ENCODE measurements at places on chromosomes 6 and 20.
A peak's percentile ranks its signal among the peaks of the same experiment; 100 is the strongest.

DNA sequence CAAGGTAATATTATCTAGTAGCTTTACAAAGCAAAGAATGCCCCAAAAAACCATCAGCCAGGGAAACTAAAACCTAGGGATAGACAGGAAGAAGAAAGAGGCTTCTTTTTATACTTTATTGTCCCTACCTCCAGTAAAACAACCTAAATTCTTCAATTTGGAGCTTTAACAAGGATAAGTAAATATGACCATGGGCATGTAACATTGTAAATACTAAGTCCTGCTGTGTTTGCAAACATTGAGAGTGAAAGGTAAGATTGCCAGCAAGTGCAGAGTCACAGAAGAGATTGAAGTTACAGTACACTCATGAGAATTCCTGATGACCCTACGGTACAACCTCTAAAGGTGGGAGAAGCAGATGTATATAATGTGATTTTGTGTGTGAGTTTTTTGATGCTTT, 117.2 kb downstream of the FOXO3 start:
- no peak for DNase-seq

DNA sequence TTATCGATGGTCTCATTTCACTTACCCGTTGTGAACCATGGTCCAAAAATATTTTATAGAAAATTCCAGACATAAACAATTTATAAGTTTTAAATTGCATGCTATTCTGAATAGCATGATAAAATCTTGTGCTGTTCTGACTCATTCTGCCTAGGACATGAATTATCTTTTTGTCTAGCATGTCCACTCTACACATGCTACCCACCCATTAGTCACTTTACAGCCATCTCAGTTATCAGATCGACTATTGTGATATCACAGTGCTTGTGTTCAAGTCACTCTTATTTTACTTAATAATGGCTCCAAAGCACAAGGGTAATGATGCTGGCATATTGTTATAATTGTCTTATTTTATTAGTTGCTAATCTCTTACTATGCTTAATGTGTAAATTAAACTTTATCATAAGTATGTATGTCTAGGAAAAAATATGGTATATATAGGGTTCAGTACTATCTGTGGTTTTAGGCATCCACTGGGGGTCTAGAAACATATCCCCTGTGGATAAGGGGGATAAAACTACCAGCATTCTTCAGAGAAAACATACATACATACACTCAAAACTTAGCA, 252.0 kb upstream of the HTR1E start:
- DNase-seq = no peak

DNA sequence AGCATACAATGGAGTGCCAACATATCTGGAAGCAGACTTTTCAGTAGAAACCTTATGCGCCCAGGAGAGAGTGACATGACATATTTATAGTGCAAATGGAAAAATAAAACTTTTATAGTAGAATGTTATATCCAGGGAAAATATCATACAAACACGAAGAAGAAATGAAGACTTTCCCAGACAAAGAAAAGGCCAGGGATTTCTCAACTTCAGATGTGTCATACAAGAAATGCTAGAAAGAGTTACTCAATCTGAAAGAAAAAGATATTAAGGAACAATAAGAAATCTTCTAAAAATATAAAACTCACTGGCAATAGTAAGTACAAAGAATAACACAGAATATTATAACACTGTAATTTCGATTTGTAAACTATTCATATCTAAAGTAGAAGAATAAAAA, 1269.3 kb downstream of the GRIK2 start:
- no peak for DNase-seq

DNA sequence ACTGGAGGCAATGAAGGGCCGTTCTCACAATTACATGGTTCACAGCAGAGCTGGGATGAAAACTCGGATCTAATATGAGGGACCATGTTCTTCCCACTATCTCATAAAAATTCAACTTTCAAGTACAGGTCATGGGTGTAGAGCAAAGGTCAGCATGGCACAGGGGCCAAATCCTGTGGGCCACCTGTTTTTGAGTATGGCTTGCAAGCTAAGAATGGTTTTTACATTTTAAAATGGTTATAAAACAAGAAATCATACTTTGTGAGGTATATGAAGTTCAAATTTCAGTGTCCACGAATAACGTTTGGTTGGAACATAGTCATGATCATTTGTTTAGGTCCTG, 4.6 kb downstream of the MAP3K5 start:
- DNase-seq = no peak

GRCh38 chr6:158654960-158655489, 5.2 kb downstream of the SYTL3 start:
- DNase-seq = no peak

DNA sequence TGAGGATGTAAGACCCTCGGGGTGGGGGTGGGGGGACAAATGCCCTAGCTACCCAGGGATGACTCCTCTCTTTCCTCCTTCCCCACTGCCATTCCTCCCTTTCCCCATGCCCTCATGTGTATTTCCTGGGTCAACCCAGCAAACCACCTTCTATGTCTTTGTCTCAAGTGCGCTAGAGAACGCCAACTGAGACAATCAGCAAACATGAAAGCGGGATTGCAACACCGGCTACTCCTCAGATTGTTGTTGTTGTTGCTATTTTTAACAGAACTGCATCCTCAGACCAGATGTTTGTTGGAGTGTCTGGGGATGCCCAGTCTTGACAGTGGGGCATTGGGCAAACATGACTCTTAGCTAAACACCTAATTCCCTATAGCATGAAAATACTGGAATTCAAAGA, 39.3 kb upstream of the HIVEP1 start:
- no peak for DNase-seq

DNA sequence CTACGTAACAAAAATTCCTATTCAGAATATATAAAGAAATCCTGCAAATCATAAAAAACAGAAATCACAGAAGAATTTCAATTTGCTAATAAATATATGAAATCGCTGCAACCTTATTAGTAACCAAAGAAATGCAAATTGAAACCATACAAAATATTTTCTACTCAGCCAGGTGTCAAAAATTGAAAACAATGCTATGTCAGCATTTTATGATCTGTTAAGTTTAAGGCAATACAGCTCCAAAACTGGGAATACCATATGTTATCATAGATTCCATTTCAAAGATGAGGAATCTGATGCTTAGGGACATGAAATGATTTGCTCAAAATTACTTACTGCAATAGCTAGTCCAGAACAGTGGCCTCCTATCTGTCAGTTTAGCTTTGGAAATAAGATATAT, 168.9 kb downstream of the ID4 start:
- DNase-seq = no peak

- no peak for DNase-seq
Observed at GRCh38 chr6:64357430-64357829, 721.8 kb downstream of the PHF3 start.

DNA sequence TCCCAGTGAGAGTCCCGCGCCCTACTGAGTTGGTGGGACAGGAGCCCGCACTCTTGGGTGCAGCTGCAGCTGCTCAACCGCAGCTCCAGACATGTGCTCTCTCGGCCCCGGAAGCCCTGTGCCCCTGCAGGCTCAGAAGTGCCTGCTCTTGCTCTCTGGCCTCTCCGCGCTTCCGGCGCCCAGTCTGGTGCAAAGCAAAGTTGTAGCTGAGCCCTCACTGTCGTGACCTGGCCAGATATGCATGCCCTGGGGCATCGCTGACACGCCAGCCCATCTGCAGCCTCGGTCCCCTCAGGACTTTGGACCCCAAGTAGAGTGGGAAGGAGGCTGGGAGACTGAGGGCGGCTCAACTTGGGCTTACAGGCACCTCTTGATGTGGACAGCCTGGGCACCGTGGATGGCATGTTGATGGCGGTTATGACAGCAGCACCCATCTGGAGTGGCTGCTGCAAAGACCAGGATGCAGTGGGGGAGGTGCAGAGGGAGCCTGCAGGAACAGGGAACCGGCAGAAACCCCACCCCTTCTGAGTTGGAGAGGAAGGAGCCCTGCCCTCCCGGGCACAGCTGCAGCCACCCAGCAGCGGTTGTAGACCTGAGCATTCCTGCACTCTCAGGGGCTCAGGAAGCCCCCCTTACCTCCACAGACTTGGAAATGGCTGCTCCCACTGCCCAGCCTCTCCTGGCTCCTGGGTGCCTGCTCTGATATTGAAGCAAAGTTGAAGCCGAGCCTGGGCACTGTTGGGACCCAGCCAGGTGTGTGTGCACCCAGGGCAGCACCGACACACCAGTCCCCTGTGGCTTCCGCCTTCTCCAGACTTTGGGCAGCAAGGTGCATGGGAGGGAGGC, 462.6 kb downstream of the TBC1D32 start:
- peak; percentile 54 for DNase-seq

DNA sequence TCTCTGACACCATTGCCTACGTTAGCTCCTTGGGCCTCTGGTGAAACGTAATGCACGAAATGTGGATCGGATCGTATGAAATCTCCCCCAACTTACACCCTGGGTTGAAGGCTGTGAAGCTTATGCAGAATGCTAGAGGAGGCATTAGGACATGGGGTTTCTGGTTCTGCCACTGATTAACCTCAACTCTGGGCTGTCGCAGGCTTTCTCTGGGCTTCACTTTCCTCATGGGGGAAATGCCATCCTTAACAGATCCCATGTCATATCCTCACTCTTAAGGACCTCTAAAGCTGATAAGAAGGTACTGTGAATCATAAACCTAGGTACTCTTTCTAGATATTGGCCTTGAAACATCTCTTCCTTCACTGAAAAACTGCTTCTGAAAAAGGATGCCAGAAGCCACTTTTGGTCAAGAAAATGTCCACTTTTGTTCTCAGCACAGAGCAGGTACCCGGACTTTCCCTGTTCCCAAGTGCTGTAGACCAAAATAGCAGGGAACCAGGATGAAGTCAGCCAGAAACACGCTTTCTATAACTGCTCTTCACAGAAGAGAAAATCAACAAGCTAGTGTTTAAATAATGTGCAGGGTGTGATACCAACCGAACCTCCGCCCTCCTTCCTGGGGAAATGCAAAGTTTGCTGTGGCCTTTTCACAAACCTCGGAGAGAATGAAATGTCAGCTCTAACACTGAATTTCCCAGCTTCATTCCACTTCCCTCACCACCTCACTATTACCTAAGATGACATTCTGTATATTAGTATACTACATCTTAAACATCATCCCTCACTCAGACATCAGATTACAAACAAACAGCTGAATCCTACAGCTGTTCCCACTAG, 118.9 kb downstream of the BACH2 start:
- DNase-seq = no peak

GRCh38 chr6:130381012-130381411, 15.2 kb downstream of the TMEM200A start:
- no peak for DNase-seq

DNA sequence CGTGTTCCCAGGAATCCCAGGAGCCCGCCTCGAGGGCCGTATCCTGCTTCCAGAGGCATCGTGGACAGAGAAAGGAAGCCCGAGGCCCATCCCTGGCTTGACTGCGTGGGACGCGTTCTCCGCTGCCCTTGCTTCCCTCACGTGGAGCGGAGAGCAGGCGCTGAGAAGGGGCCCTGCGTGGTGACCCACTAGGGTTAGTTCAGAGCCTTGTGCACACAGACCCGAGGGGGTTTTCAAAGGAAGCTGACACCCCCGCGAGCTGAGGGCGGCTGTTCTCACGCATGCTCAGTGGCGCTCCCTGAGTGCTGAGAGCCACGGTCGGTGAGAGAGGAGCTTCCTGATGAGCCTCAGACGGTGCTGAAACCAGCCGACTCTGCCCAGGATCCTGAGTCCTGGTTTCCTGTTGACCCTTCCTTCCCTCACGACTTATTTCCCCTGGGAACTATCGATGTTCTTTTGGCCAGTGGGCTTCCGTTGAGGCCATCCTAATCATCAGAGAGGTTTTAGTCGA, 28.9 kb upstream of the CCR6 start:
- DNase-seq = no peak

GRCh38 chr20:13770141-13770540, 14.6 kb downstream of the ESF1 start:
- no peak for DNase-seq

DNA sequence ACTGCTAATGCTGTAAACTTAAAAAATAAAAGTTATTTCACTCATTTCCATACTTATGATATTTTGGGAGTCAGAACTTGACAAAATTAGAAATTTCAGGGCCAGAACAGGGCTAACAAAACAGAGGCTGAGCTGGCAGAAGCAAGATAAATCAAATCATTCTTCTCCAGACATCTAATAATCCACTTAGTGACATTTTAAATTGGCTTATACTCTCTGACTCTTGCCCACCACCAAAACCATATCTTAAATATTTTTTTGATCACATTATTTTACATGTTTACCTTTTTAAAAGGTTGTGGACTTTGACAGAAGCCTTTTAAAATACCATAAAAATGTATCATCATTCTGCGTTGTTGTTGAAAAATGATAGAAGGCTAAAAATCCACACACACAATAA, 116.5 kb downstream of the LMBRD1 start:
- no peak for DNase-seq

DNA sequence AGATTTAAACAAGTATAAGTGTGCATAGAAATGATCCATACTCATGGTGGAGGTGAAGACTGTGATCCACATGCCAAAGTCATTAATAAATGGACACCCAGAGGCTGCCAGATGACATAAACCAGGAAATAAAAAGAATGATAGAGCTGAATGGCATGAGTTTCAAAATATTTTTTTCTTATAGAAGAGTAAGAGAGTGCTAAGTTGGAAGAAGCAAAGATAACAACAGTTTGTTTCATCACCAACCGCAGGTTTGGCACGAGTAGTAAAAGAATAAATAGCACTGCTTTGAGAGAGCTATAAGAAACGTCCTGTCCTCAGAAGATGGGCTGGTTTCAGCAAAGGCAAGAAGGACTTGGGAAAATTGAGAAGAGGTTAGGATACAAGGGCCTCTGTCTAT, 246.9 kb downstream of the UBE3D start:
- no peak for DNase-seq

DNA sequence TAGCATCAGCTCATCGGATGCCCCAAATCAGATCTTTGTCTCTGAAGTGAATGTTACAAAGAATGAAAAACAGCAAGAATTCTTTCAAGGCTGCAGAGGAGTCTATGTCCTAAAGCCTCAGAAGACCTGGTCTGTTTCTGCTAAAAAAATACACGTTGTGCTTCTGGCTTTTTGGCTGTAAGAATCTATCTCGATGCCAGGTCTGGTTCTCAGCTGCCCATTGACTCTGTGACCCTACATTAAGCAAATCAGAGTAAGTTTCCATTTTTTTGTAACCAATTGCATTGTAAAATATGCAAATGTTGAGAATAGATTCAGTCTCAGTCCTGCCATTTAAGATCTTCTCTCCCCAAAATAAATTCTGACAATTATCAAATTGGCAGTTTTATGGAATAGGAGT, 705.4 kb downstream of the RFPL4B start:
- DNase-seq = no peak

- DNase-seq = no peak
Observed at GRCh38 chr6:75693534-75693933, 55.5 kb upstream of the MYO6 start.

- peak; percentile 70 for DNase-seq
Observed at GRCh38 chr20:1381753-1382591, 10.9 kb downstream of the FKBP1A start.

- DNase-seq = no peak
Observed at GRCh38 chr20:17825252-17825959, 125.6 kb downstream of the BANF2 start.

Measured in tibial artery (tissue), 4 donors.